Thymus (tissue), 14 donors: ENCODE measurements at places on chromosomes 4 and X. TPM values are rescaled to one million over a fixed set of nuclear protein-coding genes. Genes with fewer than 3 reads are reported as not detected.

The RBM47 gene
- 7.9 TPM for total RNA-seq

The HSD17B10 gene
- 92.6 TPM for total RNA-seq

The TMEM128 gene
- total RNA-seq: 30.3 TPM

The CCDC149 gene
- total RNA-seq: 1.5 TPM

DNA sequence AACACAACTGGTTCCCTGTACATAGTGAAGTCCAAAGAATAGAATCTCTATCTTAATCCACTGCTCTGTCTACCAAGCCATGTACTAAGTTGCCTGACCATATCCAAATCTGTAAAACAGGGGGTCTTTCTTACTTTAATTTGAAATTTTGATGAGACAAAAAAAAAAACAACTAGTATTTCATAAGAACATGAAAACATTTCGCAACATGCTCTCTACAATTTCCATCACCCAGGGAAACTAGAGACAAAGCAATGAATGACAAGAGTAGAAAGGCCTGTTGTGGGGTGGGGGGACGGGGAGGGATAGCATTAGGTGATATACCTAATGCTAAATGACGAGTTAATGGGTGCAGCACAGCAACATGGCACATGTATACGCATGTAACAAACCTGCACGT is 279.9 kb downstream of the PPP3CA start:
- no peaks in the 10 kb centered on the region for H3K36me3 ChIP-seq
- H3K27me3 ChIP-seq: no peaks in the 10 kb centered on the region
- no peak overlapping the region for H3K4me3 ChIP-seq
- H3K4me1 ChIP-seq: no peaks in the 10 kb centered on the region

- H3K4me1 ChIP-seq: no peaks in the 10 kb centered on the region
- no peaks in the 10 kb centered on the region for H3K36me3 ChIP-seq
- H3K4me3 ChIP-seq: no peak overlapping the region
These were observed 219.9 kb downstream of the BCOR start for GRCh38 chrX:39877905-39878304.

DNA sequence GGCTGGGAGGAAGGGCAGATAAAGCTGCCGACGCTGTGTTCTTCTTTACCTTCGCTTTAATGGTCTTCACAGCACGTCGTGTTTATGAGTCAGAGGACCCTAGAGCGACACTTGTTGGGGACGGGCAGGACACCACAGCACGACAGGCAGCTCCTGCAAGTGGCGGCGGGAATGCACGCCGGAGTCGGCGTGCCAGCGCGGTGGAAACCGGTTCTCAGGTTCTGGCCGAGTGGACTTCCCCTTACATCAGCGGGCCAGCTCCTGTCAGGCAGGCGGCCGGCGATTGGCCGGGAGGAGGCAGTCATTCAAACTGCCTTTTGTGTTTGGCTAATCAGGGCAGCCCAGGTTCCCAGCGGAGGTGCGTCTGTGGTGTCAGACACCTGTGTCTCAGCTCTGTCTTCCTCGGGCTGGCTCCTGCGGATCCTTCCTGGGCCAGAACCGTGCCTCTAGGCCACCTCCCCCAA is 150.9 kb downstream of the SHROOM3 start:
- H3K4me1 ChIP-seq: no peaks in the 10 kb centered on the region
- no peak overlapping the region for H3K4me3 ChIP-seq
- H3K27me3 ChIP-seq: peaks cover 14% of the 10 kb centered on the region

- H3K27me3 ChIP-seq: no peaks in the 10 kb centered on the region
- H3K4me1 ChIP-seq: peaks cover 7% of the 10 kb centered on the region
These were observed 6.0 kb upstream of the CISD2 start for GRCh38 chr4:102862747-102863146.

DNA sequence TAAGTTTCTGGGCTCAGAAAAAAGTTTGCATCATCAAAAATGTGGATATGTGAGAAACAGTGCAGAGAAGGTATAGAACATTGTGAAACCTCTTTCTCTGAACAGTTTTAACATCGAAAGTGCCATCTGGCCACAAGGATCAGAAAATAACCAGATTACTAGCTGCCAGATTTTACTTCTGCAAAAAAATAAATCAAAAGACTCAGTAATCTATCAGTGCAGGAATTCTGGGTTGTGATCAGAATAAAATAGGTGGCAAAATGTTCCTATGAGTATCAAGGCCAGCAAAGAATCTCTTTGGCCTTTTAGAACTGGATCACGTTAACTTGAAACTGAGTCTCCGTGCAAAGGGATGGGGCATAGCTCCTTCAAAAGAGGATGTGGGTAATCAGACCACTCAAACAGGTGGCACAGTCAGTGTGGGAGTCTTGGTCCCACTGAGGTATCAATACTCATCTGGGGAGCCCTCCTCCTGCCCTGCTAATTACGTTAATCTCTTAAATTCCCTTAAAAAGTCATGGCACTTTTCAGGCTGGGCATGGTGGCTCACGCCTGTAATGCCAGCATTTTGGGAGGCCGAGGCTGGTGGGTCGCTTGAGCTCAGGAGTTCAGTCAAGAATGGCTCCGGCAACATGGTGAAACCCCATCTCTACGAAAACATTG is 26.7 kb upstream of the RBM47 start:
- H3K36me3 ChIP-seq: no peaks in the 10 kb centered on the region
- no peaks in the 10 kb centered on the region for H3K27me3 ChIP-seq
- no peak for DNase-seq
- H3K27ac ChIP-seq: no peak overlapping the region
- H3K4me3 ChIP-seq: no peak overlapping the region
